T follicular helper cell (primary cell): ENCODE measurements at places on chromosomes 4 and X.

GRCh38 chr4:147578051-147578476 lies 39.1 kb upstream of the TMEM184C start:
- DNase-seq, result no peak

- DNase-seq, result no peak
These were observed 12.9 kb upstream of the IL2 start for GRCh38 chr4:122469457-122469856.

DNA sequence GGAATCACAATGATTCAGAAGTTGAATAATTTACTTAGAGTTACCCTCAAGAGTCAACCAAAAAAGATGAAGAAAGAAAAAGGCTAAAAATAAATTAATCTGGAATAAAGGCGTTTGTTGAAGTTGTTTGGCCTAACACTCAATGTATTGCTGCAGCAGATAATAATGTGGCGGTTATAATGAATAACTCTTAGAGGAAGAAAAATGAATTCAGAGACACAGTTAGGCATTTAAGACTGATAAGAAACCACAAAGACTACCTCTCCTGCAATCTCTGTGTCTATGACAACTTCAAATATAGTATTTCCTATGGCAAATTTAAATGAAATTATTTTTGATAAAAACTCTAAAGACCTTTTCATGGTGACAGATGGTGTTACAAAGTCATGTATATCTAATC lies 1369.1 kb upstream of the AGA start:
- DNase-seq, result no peak

DNA sequence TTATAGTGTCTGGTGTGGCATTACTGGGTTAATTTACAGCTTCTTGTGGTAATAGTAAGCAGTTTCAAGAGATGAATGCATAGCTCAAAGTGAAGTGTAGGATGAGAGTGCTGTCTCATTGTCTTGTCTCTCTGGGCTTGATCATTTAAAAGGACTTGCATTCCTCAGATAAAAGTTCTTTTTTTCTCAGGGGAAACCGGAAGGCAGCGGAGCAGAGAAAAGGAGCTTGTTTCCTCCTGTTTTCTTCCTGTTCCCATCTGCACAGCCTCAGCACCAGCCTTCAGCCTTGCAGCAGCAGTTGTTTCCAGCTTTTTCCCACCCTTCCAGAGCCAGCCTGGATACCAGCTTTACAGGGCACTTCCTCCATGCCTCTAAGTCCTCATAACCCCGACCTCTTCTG lies 61.4 kb upstream of the LGI2 start:
- DNase-seq, result no peak

DNA sequence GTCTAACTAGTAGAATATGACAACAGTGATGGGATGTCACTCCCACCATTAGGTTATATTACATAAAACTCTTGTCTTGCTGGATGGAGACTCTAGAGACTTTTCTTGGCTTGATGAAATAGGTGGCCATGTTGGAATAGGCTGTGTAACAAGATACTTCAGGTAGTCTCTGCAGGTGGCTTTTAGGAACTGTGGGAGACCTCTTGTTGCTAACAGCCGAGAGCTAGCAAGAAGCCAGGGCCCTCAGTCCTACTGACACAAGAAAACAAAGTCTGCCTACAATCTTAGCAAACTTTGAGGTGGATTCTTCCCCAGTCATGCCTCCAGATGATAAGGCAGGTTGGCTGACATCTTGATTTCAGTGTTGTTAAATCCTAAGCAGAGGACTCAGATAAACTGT lies 72.5 kb downstream of the GNL3L start:
- no peak for DNase-seq

GRCh38 chrX:97638621-97639020 lies 754.9 kb downstream of the RPA4 start:
- no peak for DNase-seq
